ENCODE measurements at places on chromosomes 2 and 18. TPM values are rescaled to one million over a fixed set of nuclear protein-coding genes. Genes with fewer than 3 reads are reported as not detected.

GRCh38 chr2:200089756-200090109 lies 134.4 kb downstream of the MAIP1 start:
- no peak for DNase-seq
- H3K27me3 ChIP-seq, result no peaks in the 10 kb centered on the region
- H3K4me3 ChIP-seq, result no peak overlapping the region
- no peaks in the 10 kb centered on the region for H3K36me3 ChIP-seq
- H3K27ac ChIP-seq, result no peak overlapping the region
- peaks cover 7% of the 10 kb centered on the region for H3K4me1 ChIP-seq

GRCh38 chr2:130245976-130246375 lies 47.7 kb upstream of the TUBA3E start:
- H3K27me3 ChIP-seq, result no peaks in the 10 kb centered on the region
- DNase-seq, result no peak
- H3K36me3 ChIP-seq, result no peaks in the 10 kb centered on the region
- no peaks in the 10 kb centered on the region for H3K4me1 ChIP-seq

- H3K4me3 ChIP-seq, result no peak overlapping the region
- H3K27me3 ChIP-seq, result no peaks in the 10 kb centered on the region
- DNase-seq, result no peak
Measured at GRCh38 chr2:159290289-159290907, 3.9 kb upstream of the WDSUB1 start.

DNA sequence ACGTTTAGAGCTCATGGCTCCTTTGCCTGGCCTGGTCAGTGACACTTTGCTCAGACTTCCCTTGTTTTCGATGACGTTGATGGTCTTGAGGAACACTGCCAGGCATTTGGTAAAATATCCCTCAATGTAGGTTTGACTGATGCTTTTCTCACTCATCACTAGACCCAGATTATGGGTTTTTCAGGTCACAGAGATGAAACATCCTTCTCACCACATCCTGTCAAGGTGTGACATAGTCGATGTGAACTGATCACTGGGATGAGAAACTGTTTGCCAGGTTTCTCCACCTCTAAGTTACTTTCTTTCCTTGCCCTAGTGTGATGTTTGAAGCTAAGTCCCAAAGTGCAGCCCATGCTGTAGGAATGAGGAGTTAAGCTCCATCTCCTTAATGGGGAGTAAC lies 81.5 kb downstream of the AFF3 start:
- DNase-seq, result no peak
- H3K27ac ChIP-seq, result no peak overlapping the region

Gene AKAIN1
- total RNA-seq, result not detected

Gene FRZB
- total RNA-seq, result 0.14 TPM

Gene GAL3ST2
- not detected for total RNA-seq

All from right lobe of liver (tissue), 6 donors.